Foreskin keratinocyte (primary cell): ENCODE measurements at places on chromosomes 12 and 14. TPM values are rescaled to one million over a fixed set of nuclear protein-coding genes. Genes with fewer than 3 reads are reported as not detected.

DNA sequence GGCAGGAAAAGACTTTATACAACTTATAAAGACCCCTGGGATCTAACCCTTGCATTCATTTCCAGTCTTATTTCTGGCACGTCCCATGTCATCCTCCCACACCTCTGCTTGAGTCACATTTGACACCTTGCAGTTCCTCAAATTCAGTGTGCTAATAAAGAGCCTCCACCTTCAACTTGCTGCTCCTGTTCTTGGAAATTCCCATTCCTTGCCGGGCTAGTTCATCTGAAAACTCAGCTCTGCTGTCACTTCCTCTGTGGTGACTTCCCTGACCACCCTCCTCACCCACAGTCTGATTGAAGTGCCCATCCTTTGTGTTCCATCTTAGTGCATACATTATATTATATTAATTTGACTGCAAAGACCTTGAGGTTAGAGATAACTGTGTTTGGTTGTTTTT lies 37.4 kb upstream of the PSMA6 start:
- no peak for DNase-seq

DNA sequence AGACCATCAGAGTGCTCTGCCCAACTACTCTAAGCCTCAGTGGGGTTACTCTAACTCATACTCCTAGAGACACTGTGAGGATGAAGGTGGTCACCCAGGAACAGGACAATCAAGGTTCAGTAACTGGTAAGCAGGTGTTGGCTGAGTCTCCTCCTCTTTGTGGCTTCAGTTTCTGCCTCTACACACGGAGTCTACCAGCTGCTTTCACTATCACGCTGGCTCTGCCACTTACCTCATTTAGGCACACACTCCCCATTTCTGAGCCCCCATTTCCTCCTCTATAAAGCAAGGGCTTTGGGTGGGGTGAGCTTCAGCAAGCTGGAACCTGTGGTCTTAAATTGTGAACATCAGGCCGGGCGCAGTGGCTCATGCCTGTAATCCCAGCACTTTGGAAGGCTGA lies 7.3 kb upstream of the TCHP start:
- DNase-seq = no peak

- DNase-seq = no peak
Measured at GRCh38 chr12:52659395-52659794, 7.4 kb upstream of the KRT2 start.

DNA sequence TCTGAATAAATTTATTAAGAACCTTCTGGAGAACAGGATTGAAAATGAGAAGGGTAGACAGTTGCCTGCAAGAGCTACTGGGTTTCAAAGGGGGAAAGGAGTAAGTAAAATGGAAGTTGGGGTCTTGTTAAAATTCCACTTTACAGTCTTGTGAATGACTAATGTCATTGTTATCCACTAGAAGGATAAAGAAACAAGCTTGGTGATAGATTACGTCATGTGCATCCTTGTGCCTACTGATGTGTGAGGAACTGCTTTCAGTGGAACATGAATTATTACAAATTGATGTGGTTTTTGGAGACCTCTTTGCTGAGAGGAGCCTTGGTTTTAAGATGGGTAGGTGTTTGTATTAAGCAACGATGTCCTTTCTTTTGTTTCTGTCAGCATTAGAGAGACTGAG lies 272.5 kb upstream of the PRICKLE1 start:
- no peak for DNase-seq

GRCh38 chr14:34642595-34642994 lies 12.6 kb upstream of the SNX6 start:
- DNase-seq = no peak

NTF3 gene
- total RNA-seq = not detected in 2 replicates

- DNase-seq = no peak
Measured at GRCh38 chr12:29957835-29958234, 174.1 kb upstream of the TMTC1 start.

DNA sequence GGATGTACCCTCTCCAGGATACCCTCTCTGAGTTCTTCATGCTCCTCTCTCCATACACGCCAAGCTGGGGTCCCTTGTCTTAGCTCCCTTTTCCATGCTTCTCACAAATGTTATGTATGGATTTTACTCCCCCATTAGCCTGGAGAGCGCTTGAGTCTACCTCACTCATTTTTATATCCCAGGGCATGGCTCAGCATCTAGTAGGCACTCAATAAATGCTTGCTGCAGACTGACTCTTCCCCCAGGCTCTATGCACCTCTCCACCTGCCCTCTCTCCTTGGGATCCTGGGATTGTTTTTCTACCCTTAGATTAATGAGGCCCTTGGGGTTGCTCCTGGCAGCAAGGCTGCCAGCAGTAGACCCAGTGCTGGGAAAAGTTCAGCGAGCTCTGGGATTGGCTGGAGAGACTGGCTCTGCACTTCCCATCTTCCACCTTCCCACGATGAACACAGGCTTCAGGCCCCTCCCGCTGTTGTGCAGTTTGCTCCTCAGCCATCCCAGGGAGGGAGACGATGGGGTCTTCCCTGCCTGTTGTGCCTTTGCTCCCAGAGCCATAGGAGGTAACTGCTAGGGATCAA lies 2.2 kb downstream of the NRIP2 start:
- DNase-seq = no peak

- no peak for DNase-seq
Measured at GRCh38 chr12:51863933-51864832, 15.7 kb upstream of the FIGNL2 start.

DNA sequence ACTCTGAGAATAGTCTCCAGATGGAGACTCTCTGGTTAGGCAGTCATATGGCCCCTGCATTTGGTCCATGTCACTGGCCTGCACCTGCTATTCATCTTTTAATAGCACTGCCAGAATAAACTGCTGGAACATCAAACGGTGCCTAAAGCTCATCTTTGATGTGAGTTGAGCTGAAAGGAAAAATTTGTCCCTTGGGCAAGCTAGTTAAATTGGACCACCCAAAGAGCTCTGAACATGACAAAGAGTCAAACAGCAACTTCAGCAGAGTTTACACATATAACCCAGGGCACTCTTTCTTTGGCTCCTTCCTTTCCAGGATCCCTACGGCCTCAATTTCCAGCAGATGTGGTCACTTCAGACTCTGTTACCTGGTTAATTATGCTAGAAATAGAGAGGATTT lies 269.9 kb downstream of the RPL10L start:
- no peak for DNase-seq

- no peak for DNase-seq
Measured at GRCh38 chr14:98711453-98711852, 560.5 kb downstream of the BCL11B start.

NYNRIN gene
- total RNA-seq = 11.1 and 16.3 TPM in 2 replicates

DNA sequence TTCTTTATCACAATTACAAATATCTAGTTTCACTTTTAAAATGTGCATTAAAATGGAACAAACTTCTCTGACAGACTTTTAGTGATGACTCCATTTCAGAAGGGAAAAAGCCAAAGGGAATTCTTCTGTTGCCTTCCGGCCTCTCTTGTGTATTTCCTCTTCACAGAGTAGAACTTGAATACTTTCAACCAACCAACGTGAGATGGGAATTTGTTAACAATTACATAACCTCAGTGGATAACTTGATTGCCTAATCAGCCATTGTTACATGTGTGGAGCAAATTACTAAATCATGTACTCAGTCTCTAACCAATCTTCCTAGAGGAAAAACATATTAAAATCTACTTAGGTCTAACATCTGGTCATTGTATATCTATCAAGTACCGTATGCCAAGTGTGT lies 291.1 kb downstream of the SYT1 start:
- DNase-seq = no peak

PAX9 gene
- 0.03 and 0.18 TPM in 2 replicates for total RNA-seq

- DNase-seq = no peak
Measured at GRCh38 chr12:91952916-91953315, 192.7 kb downstream of the BTG1 start.

- peak; percentile 77 for DNase-seq
Measured at GRCh38 chr12:75446857-75447256, 33.7 kb upstream of the GLIPR1 start.

CSRNP2 gene
- total RNA-seq = 13.8 and 15.6 TPM in 2 replicates

DLGAP5 gene
- total RNA-seq = 41.5 and 56.0 TPM in 2 replicates

GRCh38 chr12:75978677-75979076 lies 52.9 kb downstream of the PHLDA1 start:
- DNase-seq = no peak

CLEC7A gene
- total RNA-seq = 0.07 TPM in 2 replicates

SPRYD3 gene
- total RNA-seq = 27.2 and 36.2 TPM in 2 replicates

CDKL1 gene
- total RNA-seq = 4.2 and 6.1 TPM in 2 replicates

DNA sequence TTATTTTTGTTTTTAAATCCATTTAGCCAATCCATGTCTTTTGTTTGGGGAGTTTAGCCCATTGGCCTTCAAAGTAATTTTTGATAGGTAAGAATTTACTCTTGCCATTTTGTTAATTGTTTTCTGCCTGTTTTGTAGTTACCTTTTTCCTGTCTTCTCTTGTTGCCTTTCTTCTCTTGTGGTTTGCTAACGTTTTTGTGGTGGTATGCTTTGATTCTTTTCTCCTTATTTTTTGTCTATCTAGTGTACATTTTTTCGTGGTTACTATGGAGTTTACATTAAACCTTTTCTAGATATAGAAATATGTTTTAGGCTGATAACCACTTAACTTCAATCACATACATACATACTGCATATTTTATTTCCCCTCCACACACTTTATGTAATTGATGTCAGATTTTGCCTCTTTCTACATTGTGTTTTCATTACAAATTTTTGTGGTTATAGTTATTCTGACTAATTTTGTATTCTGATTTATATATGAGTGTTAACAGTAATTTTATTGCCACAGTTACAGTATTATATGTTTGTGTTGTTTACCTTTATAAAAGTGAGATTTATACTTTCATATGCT lies 19.2 kb upstream of the PPP1R12A start:
- DNase-seq = no peak

DNA sequence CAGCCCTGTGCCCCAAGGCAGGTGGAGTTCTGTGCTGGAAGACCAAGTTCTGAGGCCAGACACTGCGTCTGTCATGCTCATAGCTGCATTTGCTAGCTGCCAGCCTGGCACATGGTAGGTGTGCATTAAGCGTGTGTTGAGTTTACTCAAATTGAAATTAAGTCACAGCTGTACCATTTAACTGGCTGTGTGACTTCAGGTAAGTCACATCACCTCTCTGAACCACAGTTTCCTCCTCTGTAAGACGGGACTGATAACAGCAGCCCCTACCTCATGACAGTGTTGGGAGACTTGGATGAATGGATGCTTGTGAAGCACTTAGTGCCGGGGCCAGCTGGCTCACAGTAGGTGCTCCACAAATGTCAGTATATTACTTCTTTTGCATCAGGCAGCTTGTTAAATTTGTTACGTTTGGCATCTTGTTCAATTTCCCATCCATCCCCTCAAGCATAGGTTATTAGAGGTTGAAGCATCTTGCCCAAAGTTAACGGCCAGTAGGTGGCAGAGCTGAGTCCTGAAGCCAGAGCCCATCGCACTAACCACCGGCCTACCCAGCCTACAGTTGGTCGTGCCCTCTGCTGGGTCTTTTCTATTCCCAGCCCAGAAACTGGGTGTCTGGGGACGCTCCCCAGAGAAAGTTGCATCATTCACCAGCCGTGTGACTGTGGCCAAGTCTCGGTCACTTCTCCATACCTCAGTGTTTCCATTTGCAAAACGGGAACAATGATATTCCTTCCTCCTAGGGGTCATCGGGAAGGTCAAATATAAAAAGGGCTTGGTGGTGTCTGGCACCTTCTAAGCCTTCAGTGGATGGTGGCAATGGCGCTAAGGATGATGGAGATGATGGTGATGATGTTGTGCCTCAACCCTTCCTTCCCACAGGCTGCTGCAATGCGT lies 4.5 kb downstream of the DAO start:
- no peak for DNase-seq

FAM186B gene
- total RNA-seq = 0.32 and 0.37 TPM in 2 replicates

ADAMTS20 gene
- total RNA-seq = not detected in 2 replicates

COQ5 gene
- total RNA-seq = 29.2 and 33.0 TPM in 2 replicates

- no peak for DNase-seq
Measured at GRCh38 chr14:106372870-106373652, 846.7 kb downstream of the TMEM121 start.

RPL10L gene
- total RNA-seq = not detected in 2 replicates

DNA sequence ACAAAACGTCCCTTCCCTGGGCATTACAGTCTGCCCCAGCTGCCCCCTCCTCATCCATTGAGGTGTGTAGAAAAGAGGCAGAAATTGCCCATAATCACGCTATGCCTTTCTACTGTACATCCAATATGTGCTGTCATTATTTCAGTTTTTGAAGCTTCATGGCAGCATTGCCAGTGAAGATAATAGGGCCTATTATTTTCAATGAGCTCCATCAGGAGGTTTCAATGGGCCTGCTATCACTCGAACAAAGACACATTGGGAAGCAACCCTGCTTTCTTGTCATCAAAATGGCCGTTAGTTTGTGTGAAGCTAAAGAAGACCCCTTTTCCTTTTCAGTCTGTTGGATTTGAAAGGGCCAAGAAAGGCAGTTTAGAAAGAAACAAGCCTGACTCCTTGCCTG lies 653.8 kb downstream of the NOVA1 start:
- no peak for DNase-seq

GPR135 gene
- total RNA-seq = 0.60 and 0.99 TPM in 2 replicates

BCL2L2 gene
- 29.1 and 30.6 TPM in 2 replicates for total RNA-seq

- DNase-seq = no peak
Measured at GRCh38 chr14:82536566-82536965, 1002.9 kb upstream of the SEL1L start.

ZFYVE1 gene
- total RNA-seq = 7.2 and 8.6 TPM in 2 replicates

TC2N gene
- 16.7 and 22.8 TPM in 2 replicates for total RNA-seq

GRCh38 chr14:69376439-69376838 lies 21.7 kb downstream of the ERH start:
- DNase-seq = peak; percentile 73

GRCh38 chr14:74281069-74281468 lies 21.7 kb downstream of the ABCD4 start:
- DNase-seq = no peak

- peak; percentile 49 for DNase-seq
Measured at GRCh38 chr12:26823390-26823789, 9.6 kb downstream of the ITPR2 start.

DNA sequence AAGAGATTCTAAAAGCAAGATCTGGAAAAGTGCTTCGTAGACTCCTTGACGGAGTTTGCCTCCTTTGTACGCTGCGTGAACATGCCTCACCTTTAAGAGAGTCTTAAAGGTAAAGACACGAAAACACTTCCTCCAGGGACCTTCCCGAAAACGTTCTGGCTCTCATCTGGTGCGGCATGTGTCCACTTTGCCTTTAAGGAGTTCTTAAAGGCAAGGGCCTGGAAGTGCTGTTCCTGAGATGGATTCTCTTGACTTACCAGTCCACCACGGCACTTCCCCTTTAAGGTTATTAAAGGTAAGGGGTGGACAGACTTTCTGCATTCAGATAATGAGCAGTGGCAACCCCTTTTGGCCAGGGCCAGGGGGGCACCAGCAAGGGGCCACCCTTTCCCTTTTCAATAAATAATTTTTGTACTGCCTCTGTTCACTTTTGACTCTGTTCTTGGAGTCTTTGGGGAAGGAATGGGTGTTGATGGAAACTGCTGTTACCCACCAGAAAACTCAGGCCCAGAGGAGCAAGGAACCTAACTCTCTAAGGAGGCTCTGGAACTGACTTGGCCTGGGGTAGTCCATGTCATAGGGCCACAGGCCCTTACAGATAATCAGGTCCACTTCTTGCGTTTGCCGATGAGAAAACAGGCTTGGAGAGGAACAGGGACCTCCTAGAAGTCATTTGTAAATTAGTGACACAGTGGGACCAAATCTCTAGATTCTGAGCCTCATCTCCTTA lies 4.4 kb downstream of the REM2 start:
- DNase-seq = peak; percentile 88

EGLN3 gene
- 0.20 and 0.46 TPM in 2 replicates for total RNA-seq

- DNase-seq = no peak
Measured at GRCh38 chr12:125314051-125314755, 249.0 kb downstream of the AACS start.

GRCh38 chr12:41908206-41908605 lies 236.5 kb downstream of the GXYLT1 start:
- no peak for DNase-seq

MANSC4 gene
- 0.20 and 0.25 TPM in 2 replicates for total RNA-seq

SETD1B gene
- total RNA-seq = 5.5 and 6.1 TPM in 2 replicates

PYM1 gene
- 42.0 and 44.5 TPM in 2 replicates for total RNA-seq

KERA gene
- total RNA-seq = not detected in 2 replicates

SPSB2 gene
- total RNA-seq = 9.9 and 10.3 TPM in 2 replicates
